ENCODE measurements at places on chromosomes 16 and 17. TPM values are rescaled to one million over a fixed set of nuclear protein-coding genes. Genes with fewer than 3 reads are reported as not detected.
A peak's percentile ranks its signal among the peaks of the same experiment; 100 is the strongest.

CLEC19A gene
- not detected for total RNA-seq

RBFOX1 gene
- not detected for total RNA-seq

TMC7 gene
- 0.28 TPM for total RNA-seq

NOMO2 gene
- total RNA-seq: 103 TPM

KRT9 gene
- not detected for total RNA-seq

- no peak for DNase-seq
These were observed 45.3 kb downstream of the WNT3 start for GRCh38 chr17:46773221-46773605.

DNA sequence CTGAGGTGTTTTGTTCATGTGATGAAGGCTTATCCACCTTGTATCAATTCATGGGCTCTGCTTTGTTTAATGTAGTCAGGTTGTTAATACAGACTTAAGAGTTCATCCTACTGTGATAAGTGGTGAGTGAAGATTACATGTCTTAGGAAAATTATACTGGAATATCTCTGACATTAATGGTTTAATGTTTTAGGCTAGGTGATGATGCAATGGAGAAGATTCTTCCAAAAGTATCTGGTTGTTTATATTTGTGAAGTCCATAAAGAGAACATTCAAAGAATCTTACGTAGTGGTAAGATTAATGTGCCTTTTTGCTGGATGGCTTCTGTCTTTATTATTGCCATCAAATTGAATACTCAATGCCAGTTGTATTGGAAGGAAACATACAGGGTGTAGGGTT, 236.4 kb downstream of the BCAS3 start:
- DNase-seq: peak; percentile 4

GRCh38 chr17:79814127-79814973, 17.5 kb upstream of the CBX8 start:
- no peak for DNase-seq

DNA sequence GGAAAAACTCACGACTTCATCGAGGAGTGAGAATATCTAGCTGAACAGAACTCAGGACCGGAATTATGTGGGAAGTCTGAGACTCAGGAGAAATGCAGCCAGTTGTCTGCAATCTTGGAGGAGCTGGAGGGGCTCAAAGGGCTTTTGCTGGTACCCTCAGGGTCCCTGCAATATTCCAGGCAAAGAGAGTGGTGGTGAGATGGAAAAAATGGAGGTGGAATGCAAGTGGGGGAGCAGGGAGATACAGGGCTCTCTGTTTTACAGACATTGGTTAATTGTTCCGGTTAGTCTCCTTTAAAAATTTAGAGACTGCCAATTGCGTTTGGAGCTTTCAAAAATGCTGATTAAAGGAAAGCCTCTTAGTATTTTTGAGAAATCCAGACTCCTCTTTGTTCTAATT, 18.2 kb upstream of the HP start:
- no peak for DNase-seq

GRCh38 chr17:1709971-1710806, at the start of gene TLCD2:
Gene TLCD2, minus strand, starts transcription at chr17:1710377. Its CDS starts 135 bp downstream, at chr17:1710242.
- peak; percentile 65 for DNase-seq

DNA sequence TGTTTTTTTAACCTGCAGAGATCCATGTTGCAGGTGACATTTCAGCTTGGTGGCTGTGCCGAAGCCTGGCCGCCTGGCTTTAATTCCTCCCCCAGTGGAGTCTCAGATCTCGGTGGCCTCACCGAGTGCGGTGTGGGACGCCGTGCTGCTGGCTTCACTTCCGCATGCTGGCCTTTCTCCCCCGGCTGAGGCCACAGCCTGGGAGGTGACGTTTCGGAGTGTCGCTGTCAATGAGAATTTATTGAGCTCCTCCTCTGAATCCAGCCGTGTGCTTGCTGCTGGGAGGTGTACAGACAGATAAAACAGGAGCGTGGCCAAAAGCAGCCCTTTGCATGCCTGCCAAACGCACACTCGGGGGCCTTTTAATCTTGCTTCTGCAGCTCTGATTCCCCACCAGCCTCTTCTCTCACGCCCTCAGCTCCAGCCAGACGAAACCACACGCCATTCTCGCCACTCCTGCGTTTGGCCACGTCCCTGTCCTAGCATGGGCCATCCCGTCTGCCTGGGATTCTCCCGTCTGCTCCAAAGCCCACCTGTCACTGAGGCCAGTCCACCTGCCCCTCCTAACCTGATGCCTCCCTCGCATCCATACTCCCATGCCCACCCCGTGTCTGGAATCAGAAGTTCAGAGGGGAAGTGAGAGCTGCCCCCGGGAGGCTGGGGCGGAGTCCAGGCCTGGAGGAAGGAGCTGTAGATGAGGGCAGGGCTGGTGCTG, 3.6 kb downstream of the GSE1 start:
- DNase-seq: no peak

- DNase-seq: no peak
These were observed 8.5 kb upstream of the ZFHX3 start for GRCh38 chr16:73056448-73056847.

- peak; percentile 74 for DNase-seq
These were observed 105.6 kb downstream of the OR1D5 start for GRCh38 chr17:2957631-2958286.

- DNase-seq: peak; percentile 5
These were observed 1151.9 kb upstream of the GOT2 start for GRCh38 chr16:59886021-59886420.

- no peak for DNase-seq
These were observed 6.9 kb downstream of the DEXI start for GRCh38 chr16:10935226-10935915.

GRCh38 chr17:56292578-56292977, 139.3 kb downstream of the ANKFN1 start:
- no peak for DNase-seq

All from IMR-90 (cell line).